ENCODE measurements at places on chromosomes 7 and 10.

GRCh38 chr7:47454974-47455871 is 126.7 kb downstream of the TNS3 start:
- DNase-seq: no peak

- no peak for DNase-seq
These were observed 733.9 kb upstream of the SORCS1 start for GRCh38 chr10:107898392-107898791.

DNA sequence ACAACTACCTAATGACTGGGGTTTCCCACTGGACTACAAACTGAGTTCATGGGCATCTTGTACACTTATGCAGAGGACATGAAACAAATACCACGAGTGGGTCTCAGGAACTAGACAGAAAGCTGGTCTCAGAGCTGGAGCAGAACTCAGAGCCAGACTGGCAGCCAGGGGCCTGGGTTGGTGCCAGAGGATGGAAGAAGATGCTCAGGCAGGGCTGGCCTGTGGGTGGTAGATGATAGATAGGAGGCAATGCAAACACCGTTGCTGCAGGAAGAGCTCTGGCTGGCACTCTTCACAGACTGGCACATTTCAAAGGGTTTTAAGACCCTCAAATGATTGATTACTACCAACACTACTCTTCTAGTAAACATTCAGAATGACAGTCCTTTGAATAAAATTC is 28.8 kb downstream of the ENO4 start:
- DNase-seq: no peak

DNA sequence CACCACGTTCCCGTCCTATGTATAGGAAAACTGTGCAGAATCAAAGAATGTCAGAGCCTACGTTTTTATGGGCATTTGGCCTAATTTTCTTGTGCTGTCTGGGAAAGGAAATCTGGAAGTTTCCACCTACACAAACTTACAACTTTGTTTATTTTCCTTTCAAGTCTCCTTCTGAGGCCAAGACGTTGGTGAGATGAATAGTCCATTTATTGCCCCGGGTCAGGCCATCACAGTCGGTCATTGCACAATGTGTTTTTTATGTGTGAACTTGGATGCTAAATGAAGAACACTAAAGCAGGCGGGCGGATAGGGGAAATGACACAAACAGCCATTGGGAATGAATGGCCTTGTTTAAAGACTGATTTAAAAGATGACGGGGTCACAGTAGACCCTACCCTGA is 38.6 kb downstream of the TRIL start:
- no peak for DNase-seq

GRCh38 chr7:141290365-141290764 is 216.5 kb downstream of the TMEM178B start:
- DNase-seq: no peak

GRCh38 chr10:510415-510881 is 179.0 kb downstream of the DIP2C start:
- no peak for DNase-seq
